Neuronal stem cell (in vitro differentiated cells): ENCODE measurements at places on chromosomes 12 and 14.

GRCh38 chr12:34204830-34205285 is 182.6 kb downstream of the ALG10 start:
- no peak for DNase-seq

DNA sequence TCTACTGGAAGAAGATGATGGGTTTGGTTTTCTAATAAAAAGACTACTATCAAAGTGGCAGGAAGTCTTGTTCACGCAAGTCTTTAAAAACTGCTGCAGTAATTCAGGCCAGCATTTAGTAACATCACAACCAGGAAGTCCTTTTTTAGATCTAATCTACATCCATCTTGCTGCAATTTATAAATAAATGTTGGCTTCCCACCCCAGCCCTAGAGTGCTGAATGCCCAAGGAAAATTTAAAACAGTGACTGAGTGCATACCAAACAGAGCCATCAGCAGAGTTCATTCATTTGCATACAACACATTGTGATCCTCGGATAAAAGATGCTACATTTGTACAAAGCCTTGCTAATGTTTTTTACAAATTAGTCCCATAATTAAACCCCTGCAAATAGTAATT is 72.1 kb downstream of the PHLDA1 start:
- DNase-seq: no peak

DNA sequence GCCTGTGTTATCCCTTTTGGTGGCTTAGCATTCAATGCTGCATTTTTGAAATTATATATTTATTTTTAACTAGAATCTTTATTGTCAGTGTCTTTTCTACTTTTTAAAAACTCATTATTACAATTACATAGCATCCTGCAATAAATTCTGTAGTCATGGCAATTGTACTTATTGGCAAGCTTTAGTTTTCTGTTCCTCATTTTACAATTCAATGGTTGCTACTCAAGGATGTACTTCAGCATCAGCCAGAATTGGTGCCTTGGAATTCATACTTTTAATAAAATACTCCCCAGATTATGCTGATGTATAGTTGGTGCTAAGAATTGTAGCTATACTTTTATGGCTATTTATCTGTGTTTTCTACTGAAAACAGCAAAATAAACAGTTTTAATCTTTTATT is 1756.8 kb upstream of the SEL1L start:
- DNase-seq: no peak

DNA sequence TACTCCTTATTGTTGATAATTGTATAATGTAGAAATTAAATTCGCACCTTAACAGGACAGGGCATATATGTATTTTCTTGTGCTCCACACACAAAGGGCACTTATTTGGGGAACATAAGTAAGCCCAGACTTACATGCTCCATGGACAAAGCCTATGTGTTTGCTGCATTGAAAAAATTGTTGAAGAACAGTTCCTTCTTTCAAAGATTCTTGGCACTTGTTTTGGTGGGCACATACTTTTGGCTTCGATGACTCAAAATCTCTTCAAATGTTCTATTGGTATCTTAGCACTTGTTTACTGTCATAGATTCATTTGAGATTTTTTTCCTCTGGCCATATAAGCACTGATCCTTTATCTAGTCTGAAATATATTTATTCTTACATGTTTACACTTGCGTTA is 1.4 kb upstream of the MAP4K5 start:
- DNase-seq: no peak

DNA sequence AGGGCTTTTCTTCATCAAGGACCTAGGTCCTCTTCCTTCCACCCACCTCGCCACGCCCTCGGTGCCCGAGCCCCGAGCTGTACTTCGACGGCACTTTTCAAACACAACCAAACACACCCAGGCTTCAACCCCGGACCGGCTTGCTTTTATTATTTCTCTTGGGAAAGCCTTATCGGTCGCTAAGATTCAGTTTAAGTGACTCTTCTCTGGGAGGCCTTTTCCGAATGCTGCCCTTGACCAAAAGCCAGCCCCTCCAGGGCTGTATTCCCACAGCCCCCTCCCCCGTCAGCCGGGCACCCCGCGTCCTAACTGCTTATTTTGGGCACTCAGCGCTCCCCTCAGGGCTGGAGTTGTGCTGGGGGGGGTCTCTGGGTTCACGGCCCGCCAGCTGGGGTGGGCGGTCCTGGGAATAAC is 644 bp upstream of the PPP4R4 start:
- no peak for DNase-seq

- DNase-seq: peak; percentile 56
Measured at GRCh38 chr12:52903855-52904508, 894 bp downstream of the KRT8 start.
